Stimulated activated CD8-positive, alpha-beta memory T cell treated with anti-CD3 and anti-CD28 coated beads, Interleukin-15, amount 100 ng/mL, for 1 hour (primary cell): ENCODE measurements at places on chromosomes 3 and 15.

- no peak for DNase-seq
Measured at GRCh38 chr3:20136231-20136630, 49.8 kb downstream of the SGO1 start.

GRCh38 chr3:8914491-8914890, 48.8 kb downstream of the RAD18 start:
- DNase-seq, result no peak

GRCh38 chr3:57512166-57512565, 32.0 kb downstream of the DNAH12 start:
- DNase-seq, result no peak

DNA sequence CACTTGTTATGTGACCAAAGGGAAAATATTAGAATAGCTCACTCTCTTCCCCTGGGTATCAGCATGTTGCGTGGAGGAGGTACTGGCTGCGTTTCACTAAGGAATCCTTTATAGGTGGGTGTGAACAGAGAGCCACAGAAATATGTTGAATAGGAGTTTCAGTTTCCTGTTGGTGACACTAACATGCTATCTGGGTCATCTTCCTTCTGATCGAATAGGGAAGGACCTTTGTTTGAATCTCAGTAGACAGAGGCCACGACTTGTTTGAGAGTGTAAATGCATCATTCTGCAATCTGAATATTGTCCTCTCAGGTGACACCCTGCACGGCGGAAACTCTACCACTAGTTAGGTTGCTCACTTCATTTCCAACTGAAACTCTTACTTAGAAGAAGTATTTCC, 157.9 kb upstream of the SLC2A2 start:
- DNase-seq, result no peak

DNA sequence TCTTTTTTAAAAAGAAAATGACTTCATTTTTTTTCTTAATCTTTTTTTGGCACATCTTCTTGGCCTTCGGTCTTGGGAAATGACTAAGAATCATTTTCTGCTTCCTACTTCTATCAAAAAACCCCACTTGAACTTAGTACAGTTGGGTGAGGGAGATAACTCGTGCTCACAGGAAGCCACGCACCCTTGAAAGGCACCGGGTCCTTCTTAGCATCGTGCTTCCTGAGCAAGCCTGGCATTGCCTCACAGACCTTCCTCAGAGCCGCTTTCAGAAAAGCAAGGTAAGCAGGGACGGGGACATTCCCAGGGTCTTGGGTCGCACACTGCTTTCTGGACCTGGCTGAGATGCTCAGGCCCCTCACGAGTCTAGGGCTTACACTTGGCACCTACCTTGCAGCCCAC, at the start of gene CCR4:
CCR4 (plus strand) TSS at position 235 of the 402 bp plus-strand sequence. CDS start 1,779 bp downstream, outside the sequence.
- no peak for DNase-seq

DNA sequence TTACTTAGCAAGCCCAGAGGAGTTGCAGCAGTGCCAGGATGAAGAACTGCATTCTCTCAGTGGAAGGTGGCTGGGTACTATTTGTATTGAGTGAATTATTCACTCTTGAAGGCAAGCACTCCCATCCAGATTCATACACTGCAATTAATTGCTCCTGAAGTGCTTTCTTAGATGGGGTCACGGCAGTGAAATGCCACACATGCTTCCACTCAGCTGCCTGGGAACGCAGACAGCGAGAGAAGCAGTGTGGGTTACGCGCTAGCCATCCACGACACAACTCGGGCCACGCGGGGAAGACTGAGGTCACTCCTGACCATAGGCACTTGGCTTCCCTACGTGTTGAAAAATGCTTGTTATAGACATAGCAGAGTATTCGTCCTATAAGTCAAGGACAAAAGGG, 30.8 kb upstream of the LMCD1 start:
- DNase-seq, result no peak
